ENCODE measurements at places on chromosomes 7 and 10. TPM values are rescaled to one million over a fixed set of nuclear protein-coding genes. Genes with fewer than 3 reads are reported as not detected.

- no peak for DNase-seq
- no peak overlapping the region for H3K27ac ChIP-seq
- H3K27me3 ChIP-seq: no peaks in the 10 kb centered on the region
- H3K4me3 ChIP-seq: no peak overlapping the region
- no peaks in the 10 kb centered on the region for H3K36me3 ChIP-seq
These were observed 264.7 kb upstream of the PPP2R2D start for GRCh38 chr10:131636116-131636515.

FAM24B gene
- 5.3 TPM for polyA plus RNA-seq

MYO3A gene
- polyA plus RNA-seq: not detected

PBLD gene
- 1.5 TPM for polyA plus RNA-seq

EN2 gene
- not detected for polyA plus RNA-seq

GRCh38 chr7:48742079-48742798 lies 182.1 kb upstream of the CDC14C start:
- no peak overlapping the region for H3K27ac ChIP-seq
- H3K4me1 ChIP-seq: no peaks in the 10 kb centered on the region
- DNase-seq: no peak
- no peaks in the 10 kb centered on the region for H3K36me3 ChIP-seq

CDH23 gene
- not detected for polyA plus RNA-seq

PDE6C gene
- polyA plus RNA-seq: not detected

DNA sequence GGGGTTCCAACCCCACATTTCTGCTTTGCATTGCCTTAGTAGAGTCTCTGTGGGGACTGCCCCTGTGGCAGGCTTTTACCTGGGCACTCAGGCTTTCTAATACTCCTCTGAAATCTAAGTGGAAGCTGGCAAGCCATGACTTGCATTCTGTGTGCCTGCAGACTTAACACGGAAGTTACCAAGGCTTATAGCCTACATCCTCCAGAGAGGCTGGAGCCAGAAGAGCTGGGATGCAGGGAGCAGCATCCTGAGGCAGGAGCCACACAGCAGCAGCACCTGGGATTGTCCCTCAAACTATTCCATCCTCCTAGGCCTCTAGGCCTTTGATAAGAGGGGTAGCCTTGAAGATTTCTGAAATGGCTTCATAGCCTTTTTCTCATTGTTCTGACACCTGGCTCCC lies 22.1 kb upstream of the ABCC2 start:
- no peaks in the 10 kb centered on the region for H3K27me3 ChIP-seq
- no peak overlapping the region for H3K4me3 ChIP-seq
- no peaks in the 10 kb centered on the region for H3K4me1 ChIP-seq
- H3K36me3 ChIP-seq: peaks cover 8% of the 10 kb centered on the region

DNA sequence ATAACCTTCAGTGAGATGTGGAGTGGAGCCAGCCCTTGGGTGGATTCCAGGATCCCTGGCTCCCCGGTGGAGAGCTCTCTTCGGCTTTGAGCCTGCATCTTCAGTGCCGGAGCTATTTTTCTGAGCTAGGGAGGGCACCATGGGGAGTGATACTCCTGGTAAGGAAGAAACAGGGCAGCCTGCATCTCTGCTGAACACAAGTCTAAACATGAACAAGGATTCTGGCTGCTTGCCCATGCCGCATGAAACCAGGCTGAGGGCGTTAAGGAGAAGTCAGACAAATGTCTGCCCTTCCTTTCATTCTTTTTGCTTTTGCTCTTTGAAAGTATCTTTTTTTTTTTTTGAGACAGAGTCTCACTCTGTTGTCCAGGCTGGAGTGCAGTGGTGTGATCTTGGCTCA lies 60.4 kb downstream of the EVX1 start:
- H3K4me3 ChIP-seq: no peak overlapping the region
- no peak for DNase-seq
- H3K36me3 ChIP-seq: no peaks in the 10 kb centered on the region

SLC29A3 gene
- polyA plus RNA-seq: 8.7 TPM

CALML5 gene
- not detected for polyA plus RNA-seq

LDB1 gene
- 137 TPM for polyA plus RNA-seq

DNA sequence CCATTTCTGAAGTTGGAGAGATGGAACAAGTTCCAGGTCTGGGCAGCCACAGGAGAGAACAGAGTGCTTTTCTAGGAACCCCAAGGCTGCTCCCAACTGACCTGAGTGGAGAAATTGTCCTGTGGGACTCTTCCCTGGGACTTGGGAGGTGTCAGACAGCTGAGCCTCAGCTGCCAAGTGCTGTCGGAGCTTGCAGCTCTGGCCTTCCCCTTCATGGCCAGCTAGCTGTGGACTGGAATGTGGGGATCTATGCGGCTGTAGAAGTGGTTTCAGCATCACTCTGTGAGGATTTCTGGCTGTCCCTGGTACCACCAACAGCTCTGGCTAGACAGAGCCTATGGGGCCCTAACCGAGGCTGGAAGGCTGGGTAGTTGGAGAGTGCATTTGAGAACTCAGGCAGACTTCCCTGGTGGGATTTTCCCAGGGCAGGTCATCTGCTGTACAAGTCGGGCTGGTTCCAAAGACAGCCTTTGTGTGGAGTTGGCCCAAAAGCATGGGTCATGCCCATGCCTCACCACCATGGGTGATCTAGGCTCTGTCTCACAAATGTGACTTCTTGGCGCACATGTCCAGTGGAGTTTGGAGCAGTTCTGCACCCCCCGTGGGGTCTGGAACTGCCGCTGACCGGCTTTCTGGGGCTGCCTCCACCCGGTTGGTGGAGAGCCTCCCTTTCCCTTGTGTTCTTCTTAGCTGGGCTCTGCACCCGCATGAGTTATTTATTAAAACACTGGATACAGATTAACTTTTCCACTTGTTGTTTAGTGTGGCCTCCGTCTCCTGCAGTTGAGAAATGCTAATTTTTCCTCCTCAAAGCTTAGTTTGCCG lies 10.9 kb downstream of the SUFU start:
- no peak overlapping the region for H3K27ac ChIP-seq
- peaks cover 20% of the 10 kb centered on the region for H3K36me3 ChIP-seq
- no peak overlapping the region for H3K4me3 ChIP-seq
- H3K27me3 ChIP-seq: no peaks in the 10 kb centered on the region
- peaks cover 2% of the 10 kb centered on the region for H3K4me1 ChIP-seq

DNA sequence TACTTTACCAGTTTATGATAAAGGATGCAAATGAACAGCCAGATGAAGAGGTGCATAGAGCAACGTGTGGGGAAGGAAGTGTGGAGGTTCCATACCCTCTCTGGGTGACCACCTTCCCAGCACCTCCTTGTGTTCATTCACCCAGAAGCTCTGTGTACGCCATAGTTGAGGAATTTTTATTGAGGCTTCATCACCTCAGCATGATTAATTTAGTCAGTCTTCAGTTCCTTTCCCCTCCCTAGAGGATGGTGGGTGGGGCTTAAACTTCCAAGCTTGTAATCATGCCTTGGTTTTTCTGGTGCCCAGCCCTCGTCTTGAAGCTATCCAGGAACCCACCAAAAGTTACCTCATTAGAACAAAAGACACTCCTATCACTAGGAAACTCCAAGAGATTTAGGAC lies 162.7 kb downstream of the PLCE1 start:
- H3K4me3 ChIP-seq: no peak overlapping the region
- H3K36me3 ChIP-seq: no peaks in the 10 kb centered on the region
- DNase-seq: no peak
- H3K27ac ChIP-seq: no peak overlapping the region
- no peaks in the 10 kb centered on the region for H3K27me3 ChIP-seq
- no peaks in the 10 kb centered on the region for H3K4me1 ChIP-seq

DNA sequence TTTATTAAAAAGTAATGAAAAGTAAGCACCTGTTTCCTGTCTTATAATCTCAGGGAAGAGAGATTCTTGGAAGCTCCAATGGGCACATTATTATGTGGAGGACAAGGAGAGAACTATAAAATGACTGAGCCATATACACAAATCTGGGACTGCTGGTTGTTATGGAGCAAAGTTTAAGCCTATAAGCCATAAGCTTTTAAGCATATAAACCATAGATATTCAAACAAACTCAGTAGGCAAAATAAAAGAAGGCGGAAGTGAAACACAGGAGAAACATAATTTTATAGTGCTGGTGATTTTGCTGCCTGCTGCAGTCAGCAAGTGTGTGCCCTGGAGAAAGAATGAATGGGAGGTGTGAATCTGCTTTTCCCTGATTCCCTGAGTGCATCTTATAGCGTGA lies 274.4 kb downstream of the KIF20B start:
- no peaks in the 10 kb centered on the region for H3K36me3 ChIP-seq
- DNase-seq: no peak
- H3K4me1 ChIP-seq: no peaks in the 10 kb centered on the region
- H3K4me3 ChIP-seq: no peak overlapping the region

DNA sequence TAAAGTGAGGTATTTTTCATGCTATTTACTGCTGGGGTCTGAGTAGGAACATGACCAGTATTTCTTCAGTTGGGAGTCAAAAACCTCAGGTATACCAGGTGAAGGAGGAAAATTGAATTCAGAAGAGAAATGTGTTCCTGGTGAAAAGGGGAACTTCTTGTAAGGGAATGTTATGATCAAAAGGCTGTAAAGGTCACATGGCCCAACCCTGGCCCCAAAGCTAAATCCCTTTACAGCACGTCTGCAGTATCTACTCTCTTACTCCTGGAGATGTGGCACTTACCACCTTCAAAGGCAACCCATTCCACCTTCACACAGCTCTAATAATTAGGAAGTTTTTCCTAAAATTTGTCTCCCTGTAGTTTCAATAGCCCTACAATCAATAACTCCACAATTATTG lies 15.2 kb downstream of the PIK3AP1 start:
- no peaks in the 10 kb centered on the region for H3K4me1 ChIP-seq
- H3K4me3 ChIP-seq: no peak overlapping the region

DNA sequence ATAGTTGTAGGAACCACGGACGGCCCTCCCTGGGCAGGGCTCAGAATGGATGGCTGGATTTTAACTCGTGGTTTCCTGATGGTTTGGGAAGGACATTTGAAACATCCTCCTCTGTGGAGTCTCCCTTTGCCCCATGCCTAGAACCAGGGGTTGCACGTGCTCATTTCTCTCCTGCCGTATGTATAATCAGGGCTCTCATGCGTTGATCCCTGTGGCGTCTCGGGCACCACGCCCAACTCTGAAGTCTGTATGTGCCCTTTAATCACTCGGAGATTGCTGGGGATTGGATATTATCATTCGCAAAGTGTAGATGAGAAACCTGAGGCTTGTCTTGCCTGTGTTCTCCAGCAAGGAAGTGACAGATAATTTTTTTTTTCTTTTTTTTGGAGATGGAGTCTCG lies 257.1 kb downstream of the CAMK1D start:
- no peaks in the 10 kb centered on the region for H3K27me3 ChIP-seq
- H3K4me1 ChIP-seq: peaks cover 3% of the 10 kb centered on the region
- no peak overlapping the region for H3K27ac ChIP-seq
- no peak for DNase-seq
- no peaks in the 10 kb centered on the region for H3K36me3 ChIP-seq

LIPK gene
- not detected for polyA plus RNA-seq

DNA sequence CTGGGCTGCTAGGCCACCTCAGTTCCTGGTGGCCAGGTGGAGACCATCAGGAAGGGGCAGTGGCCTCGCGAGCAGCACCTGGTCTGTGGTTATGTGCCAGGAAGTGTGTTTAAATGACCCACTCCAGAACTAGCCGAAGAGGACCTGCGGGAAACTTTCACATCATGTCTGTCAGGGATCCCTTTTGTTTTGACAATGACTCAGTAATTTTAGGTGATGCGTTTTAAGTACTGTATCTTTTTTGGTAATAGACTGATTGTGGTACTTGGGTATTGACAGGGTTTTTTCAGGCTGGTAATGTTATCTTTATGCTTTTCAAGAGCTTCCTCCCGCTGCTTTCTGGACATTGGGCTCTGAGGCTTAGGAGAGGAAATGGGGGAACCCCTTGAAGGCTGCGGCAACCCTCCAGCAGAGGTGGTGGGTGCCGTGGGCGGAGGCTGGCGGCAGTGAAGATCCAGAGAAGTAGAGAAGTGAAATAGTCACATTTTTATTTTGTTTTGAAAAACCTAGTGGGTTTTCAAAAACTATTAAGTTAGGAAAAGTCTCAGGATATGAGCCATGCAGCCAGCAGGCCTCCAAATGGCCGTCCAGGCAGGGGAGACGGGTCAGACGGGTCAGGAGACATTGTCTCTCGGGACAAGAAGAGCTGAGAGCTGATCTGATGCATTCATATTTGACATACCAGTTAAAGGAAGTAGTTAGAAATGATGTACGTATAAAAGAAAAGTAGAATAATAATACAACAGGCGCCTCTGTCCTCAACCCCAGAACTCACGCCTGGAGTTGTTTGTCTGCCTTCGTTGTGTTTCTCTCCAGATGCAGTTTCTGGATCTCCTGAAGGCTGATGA lies 27.7 kb downstream of the PPP2R2D start:
- peak; percentile 30 for DNase-seq
- no peaks in the 10 kb centered on the region for H3K27me3 ChIP-seq
- H3K36me3 ChIP-seq: no peaks in the 10 kb centered on the region

ADRB1 gene
- polyA plus RNA-seq: 0.49 TPM

Data from endothelial cell of umbilical vein (primary cell).